ENCODE measurements at places on chromosomes 3 and 15. TPM values are rescaled to one million over a fixed set of nuclear protein-coding genes. Genes with fewer than 3 reads are reported as not detected.

GRCh38 chr3:188974856-188975599 is 196.7 kb upstream of the TPRG1 start:
- DNase-seq, result no peak

DNA sequence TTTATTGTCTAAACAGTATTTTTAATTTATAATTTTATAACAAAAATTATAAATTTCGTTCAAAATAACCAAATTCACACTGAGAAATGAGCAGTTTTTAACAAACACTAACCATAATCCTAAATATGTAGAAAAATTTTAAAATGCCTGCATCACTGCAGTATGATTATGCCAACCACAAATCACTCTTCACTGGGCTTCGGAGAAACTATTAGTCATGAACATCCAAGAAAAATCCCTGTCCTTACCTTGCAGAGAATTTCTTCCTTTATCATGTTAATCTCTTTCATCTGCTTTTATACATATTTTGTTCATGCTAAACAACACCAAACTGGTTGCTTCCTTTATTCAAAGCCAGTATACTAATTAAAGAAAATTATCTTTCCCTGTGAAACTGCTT is 511.0 kb upstream of the ALCAM start:
- DNase-seq, result no peak

GRCh38 chr3:192861972-192862371 is 55.7 kb downstream of the MB21D2 start:
- DNase-seq, result no peak

GRCh38 chr3:107621465-107621864 is 98.7 kb downstream of the BBX start:
- no peak for DNase-seq

- no peak for DNase-seq
These were observed 91.1 kb upstream of the ALDH1A3 start for GRCh38 chr15:100788418-100789105.

GRCh38 chr3:150639262-150639661 is 36.1 kb downstream of the SELENOT start:
- DNase-seq, result no peak

DNA sequence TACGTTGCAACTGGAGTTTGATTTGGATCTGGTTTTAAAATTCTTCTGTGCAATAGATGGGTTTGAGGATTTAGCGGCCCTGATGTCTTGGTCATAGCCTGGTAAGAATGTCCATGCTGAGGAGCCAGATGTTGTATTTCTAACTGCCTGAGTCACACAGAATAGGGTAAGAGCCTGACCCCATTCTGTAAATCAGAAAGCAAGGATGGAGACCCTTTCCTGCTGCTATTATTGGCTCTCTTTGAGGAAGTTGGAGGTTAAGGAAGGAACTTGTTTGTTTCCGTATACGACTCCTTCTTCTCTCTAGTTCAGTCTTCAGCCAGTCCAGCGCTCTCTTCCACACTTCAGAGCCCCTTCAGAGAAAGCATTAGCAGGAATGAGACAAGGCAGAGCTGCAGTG is 65.1 kb downstream of the HCN4 start:
- no peak for DNase-seq

DNA sequence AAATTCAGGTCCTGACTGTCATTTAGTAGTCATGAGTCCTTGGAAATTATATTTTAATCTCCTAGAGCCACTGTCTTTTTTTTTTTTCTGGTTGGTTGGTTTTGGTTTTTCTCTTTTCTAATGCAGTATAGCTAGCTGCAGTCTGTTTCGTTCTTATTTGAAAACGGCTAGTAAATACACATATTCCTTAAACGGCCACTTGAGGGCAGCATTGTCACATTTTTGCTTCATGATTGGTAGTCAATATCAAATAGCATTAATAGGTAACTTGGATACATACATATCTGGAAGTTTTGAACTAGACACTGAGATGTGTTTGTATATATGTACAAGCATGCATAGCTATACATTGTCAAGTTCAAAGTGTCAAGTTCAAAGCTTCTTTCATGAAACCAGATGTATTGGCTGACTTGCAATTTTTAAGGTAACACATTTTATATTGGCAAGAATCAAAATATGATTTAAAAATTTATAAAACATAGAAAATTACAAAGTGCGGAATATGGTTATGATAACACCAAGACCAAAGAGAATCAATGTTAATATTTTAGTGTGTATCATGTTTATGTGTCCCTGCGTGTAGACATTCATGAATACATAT is 22.5 kb downstream of the GABRA5 start:
- DNase-seq, result peak; percentile 63

The MYO5C gene
- total RNA-seq, result 28.2 TPM
